ENCODE measurements at places on chromosomes 7 and 10. TPM values are rescaled to one million over a fixed set of nuclear protein-coding genes. Genes with fewer than 3 reads are reported as not detected.

The MYL10 gene
- 28.2 TPM for polyA plus RNA-seq

The LAMB4 gene
- 0.22 TPM for polyA plus RNA-seq

The PIP gene
- polyA plus RNA-seq, result not detected

GRCh38 chr10:119373294-119374102 lies 166.1 kb downstream of the GRK5 start:
- DNase-seq, result no peak

All from muscle of back (tissue), 13 donors.